Bladder microvascular endothelial cell (primary cell): ENCODE measurements at places on chromosomes 3 and 15. TPM values are rescaled to one million over a fixed set of nuclear protein-coding genes. Genes with fewer than 3 reads are reported as not detected.

HCLS1 gene
- 31.9 and 43.1 TPM in 2 replicates for total RNA-seq

NANOGP8 gene
- not detected in 2 replicates for total RNA-seq

ZSCAN29 gene
- 12.5 and 15.7 TPM in 2 replicates for total RNA-seq

RASGRP1 gene
- under 0.01 and 0.57 TPM in 2 replicates for total RNA-seq

SLC28A2 gene
- not detected in 2 replicates for total RNA-seq

CSPG5 gene
- total RNA-seq: 0.16 and 1.4 TPM in 2 replicates

SLC12A1 gene
- not detected in 2 replicates for total RNA-seq

SAMD7 gene
- total RNA-seq: not detected in 2 replicates
